ENCODE measurements at places on chromosomes 6 and 20.

DNA sequence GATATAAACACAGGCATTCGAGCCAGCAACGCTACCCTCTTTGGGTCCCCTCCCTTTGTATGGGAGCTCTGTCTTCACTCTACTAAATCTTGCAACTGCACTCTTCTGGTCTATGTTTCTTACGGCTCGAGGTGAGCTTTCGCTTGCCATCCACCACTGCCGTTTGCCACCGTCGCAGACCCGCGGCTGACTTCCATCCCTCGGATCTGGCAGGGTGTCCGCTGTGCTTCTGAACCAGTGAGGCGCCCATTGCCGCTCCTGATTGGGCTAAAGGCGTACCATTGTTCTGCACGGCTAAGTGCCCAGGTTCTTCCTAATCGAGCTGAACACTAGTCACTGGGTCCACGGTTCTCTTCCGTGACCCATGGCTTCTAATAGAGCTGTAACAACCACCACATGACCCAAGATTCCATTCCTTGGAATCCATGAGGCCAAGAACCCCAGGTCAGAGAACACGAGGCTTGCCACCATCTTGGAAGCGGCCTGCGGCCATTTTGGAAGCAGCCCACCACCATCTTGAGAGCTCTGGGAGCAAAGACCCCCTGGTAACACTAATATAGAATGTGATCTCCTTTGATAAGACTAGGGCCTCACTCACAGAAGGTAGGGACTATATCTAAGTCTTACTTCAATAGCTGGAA lies 973 bp downstream of the UBD start:
- H3K27ac ChIP-seq, result no peak overlapping the region
- DNase-seq, result no peak
- H3K27me3 ChIP-seq, result peaks cover 3% of the 10 kb centered on the region
- H3K4me1 ChIP-seq, result no peaks in the 10 kb centered on the region
- no peak overlapping the region for H3K4me3 ChIP-seq
- no peaks in the 10 kb centered on the region for H3K36me3 ChIP-seq

DNA sequence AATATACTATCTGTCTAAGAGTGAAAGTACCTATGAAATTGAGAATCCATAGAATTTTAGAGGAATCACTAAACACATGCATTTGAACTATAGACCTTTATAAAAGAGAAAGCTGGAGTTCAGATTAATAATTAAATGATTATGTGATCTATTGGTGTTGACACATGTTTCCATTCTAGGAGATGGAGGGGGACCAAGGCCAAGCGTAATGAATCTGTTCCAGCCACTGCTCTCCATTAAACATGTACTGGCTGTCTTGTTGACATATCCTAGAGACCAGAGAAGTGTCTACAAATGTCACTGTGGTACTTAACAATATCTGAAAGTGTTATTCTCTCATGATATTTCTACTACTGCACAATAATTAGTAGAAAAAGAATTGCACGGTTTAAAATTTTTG lies 432.4 kb downstream of the BMP2 start:
- no peak overlapping the region for H3K27ac ChIP-seq
- no peak overlapping the region for H3K4me3 ChIP-seq
- H3K4me1 ChIP-seq, result no peaks in the 10 kb centered on the region
- DNase-seq, result no peak

DNA sequence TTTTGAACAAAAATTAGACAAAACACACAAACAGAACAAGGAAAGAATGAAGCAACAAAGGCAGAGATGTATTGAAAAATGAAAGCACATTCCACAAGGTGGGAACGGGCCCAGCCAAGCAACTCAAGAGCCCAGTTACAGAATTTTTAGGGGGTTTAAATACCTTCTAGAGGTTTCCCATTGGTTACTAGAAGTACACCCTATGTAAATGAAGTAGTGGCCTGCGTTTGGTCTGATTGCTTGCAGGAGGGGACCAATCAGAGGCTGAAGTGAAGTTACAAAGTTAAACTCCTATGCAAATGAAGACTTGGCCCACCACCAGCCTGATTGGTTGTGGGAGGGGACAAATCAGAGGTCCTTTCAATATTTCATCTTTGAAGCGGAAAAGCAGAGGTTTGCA lies 593.7 kb upstream of the MMS22L start:
- H3K27ac ChIP-seq, result no peak overlapping the region
- peaks cover 3% of the 10 kb centered on the region for H3K27me3 ChIP-seq
- DNase-seq, result no peak

- H3K27me3 ChIP-seq, result no peaks in the 10 kb centered on the region
- no peak overlapping the region for H3K4me3 ChIP-seq
- no peak overlapping the region for H3K27ac ChIP-seq
- DNase-seq, result no peak
- H3K4me1 ChIP-seq, result no peaks in the 10 kb centered on the region
Observed at GRCh38 chr20:40120827-40121226, 568.2 kb downstream of the MAFB start.

DNA sequence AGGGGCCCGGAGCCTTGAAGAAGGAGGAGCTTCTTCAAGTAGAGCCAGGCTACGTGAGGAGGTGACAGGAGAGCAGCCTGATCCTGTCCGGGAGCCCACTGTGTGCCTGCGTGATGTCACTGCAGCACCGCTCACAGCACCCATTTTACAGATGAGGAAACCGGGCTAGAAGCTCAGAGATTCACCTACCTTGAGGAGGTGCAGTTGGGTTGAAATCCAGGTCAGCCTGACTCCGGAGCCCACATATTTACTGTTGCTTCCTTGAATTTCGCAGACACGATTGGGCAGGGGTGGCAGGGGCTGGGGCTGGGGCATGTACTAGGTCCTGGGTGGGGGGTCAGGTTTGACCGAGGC lies 12.5 kb downstream of the VSTM2L start:
- H3K27me3 ChIP-seq, result no peaks in the 10 kb centered on the region
- DNase-seq, result no peak
- H3K4me1 ChIP-seq, result peaks cover 69% of the 10 kb centered on the region

GRCh38 chr6:53032849-53033248 lies 32.4 kb upstream of the FBXO9 start:
- no peaks in the 10 kb centered on the region for H3K27me3 ChIP-seq
- H3K4me1 ChIP-seq, result peaks cover 25% of the 10 kb centered on the region
- no peak overlapping the region for H3K4me3 ChIP-seq

- no peak overlapping the region for H3K27ac ChIP-seq
- no peaks in the 10 kb centered on the region for H3K27me3 ChIP-seq
- H3K36me3 ChIP-seq, result no peaks in the 10 kb centered on the region
Observed at GRCh38 chr20:54122189-54122588, 51.6 kb downstream of the CYP24A1 start.

GRCh38 chr20:7426890-7427496 lies 513.3 kb downstream of the HAO1 start:
- H3K36me3 ChIP-seq, result no peaks in the 10 kb centered on the region
- H3K27me3 ChIP-seq, result no peaks in the 10 kb centered on the region
- no peak overlapping the region for H3K27ac ChIP-seq

GRCh38 chr6:16540804-16541752 lies 220.2 kb downstream of the ATXN1 start:
- peaks cover 47% of the 10 kb centered on the region for H3K4me1 ChIP-seq
- DNase-seq, result peak; percentile 69
- H3K36me3 ChIP-seq, result no peaks in the 10 kb centered on the region
- H3K4me3 ChIP-seq, result no peak overlapping the region
- peak overlapping the region; percentile 51 for H3K27ac ChIP-seq

GRCh38 chr6:52009466-52010140 lies 77.8 kb downstream of the PKHD1 start:
- no peaks in the 10 kb centered on the region for H3K36me3 ChIP-seq
- no peak overlapping the region for H3K4me3 ChIP-seq
- H3K27me3 ChIP-seq, result no peaks in the 10 kb centered on the region
- DNase-seq, result no peak
- no peak overlapping the region for H3K27ac ChIP-seq

- no peaks in the 10 kb centered on the region for H3K27me3 ChIP-seq
- H3K27ac ChIP-seq, result no peak overlapping the region
- no peaks in the 10 kb centered on the region for H3K4me1 ChIP-seq
Observed at GRCh38 chr6:136510782-136511181, 39.4 kb downstream of the MAP7 start.

GRCh38 chr6:161233986-161234661 lies 39.7 kb downstream of the AGPAT4 start:
- H3K4me1 ChIP-seq, result peaks cover 24% of the 10 kb centered on the region
- H3K27ac ChIP-seq, result no peak overlapping the region
- no peaks in the 10 kb centered on the region for H3K27me3 ChIP-seq
- H3K4me3 ChIP-seq, result no peak overlapping the region
- no peaks in the 10 kb centered on the region for H3K36me3 ChIP-seq

- no peak overlapping the region for H3K4me3 ChIP-seq
- no peaks in the 10 kb centered on the region for H3K4me1 ChIP-seq
- peaks cover 27% of the 10 kb centered on the region for H3K36me3 ChIP-seq
Observed at GRCh38 chr6:108039681-108040080, 34.9 kb downstream of the OSTM1 start.

DNA sequence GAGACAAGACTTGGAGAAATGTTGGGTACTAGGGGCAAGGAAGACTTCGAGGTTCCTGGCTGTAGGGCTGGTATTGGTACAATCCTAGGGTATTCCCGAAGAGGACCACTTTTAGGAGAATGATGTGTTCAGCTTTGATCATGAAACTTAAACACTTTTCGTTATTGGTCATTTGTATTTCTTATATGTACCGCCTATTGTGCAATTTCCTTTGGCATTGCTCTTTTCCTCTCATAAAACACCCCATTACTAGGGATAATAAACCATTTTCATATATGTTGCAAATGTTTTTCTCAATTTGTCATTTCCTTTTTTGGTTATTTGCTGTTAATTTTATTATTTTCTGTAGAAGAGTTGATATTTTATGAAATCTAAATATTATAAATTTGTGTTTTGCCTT lies 18.9 kb upstream of the ARFGEF3 start:
- no peak for DNase-seq
- no peaks in the 10 kb centered on the region for H3K36me3 ChIP-seq
- no peaks in the 10 kb centered on the region for H3K4me1 ChIP-seq
- no peak overlapping the region for H3K4me3 ChIP-seq
- H3K27me3 ChIP-seq, result no peaks in the 10 kb centered on the region

- DNase-seq, result no peak
- H3K27ac ChIP-seq, result no peak overlapping the region
- H3K4me1 ChIP-seq, result peaks cover 52% of the 10 kb centered on the region
- peaks cover 24% of the 10 kb centered on the region for H3K36me3 ChIP-seq
- H3K4me3 ChIP-seq, result no peak overlapping the region
Observed at GRCh38 chr6:71410681-71411080, 122.1 kb downstream of the OGFRL1 start.
